ENCODE measurements at places on chromosomes 5 and 9.

- no peak for DNase-seq
Observed at GRCh38 chr9:132638240-132638639, 31.5 kb downstream of the DDX31 start.

GRCh38 chr5:114412510-114413171 lies 50.8 kb downstream of the KCNN2 start:
- DNase-seq: peak; percentile 37

DNA sequence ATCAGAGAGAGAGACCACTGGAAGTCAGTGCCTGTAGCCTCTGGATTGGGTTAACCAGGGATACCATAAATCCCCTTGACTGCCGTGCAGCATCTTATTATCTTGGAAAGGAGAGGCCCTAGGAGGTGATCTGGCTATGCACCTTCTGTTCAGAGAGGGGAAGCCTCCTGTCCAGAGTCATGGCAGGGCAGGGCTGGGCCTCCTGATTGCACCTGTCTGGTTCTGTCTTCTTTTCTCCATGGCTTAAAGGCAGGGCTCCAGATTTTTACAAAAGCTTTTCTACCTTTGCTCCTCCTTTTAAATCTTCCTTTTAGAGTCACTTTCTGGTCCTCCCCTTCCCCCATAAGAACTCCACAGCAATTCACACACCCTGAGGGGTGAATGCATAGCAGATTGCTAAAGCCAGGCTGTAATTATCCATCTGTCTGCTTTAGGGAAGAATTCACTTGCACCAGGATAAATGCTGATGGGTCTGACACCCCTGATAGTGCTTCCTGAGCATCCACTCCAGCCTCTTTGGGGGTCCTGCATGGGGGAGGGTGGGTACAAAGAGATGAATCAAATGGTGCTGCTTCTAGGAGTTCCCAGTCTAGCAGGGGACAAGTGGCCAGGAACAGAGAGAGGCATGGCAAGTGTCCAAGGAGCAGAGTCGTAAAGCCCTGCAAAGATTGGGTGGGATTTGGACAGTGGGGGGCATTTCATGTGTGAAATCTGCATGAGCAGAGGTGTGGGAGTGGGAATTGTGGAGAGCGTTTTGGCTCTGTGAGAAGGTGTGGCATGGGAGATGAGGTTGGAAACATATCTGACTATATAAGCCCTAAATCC lies 141.3 kb upstream of the ALDH1B1 start:
- no peak for DNase-seq

- no peak for DNase-seq
Observed at GRCh38 chr5:96388176-96388575, 44.9 kb downstream of the PCSK1 start.

GRCh38 chr5:27458287-27458686 lies 419.9 kb upstream of the CDH9 start:
- DNase-seq: no peak

DNA sequence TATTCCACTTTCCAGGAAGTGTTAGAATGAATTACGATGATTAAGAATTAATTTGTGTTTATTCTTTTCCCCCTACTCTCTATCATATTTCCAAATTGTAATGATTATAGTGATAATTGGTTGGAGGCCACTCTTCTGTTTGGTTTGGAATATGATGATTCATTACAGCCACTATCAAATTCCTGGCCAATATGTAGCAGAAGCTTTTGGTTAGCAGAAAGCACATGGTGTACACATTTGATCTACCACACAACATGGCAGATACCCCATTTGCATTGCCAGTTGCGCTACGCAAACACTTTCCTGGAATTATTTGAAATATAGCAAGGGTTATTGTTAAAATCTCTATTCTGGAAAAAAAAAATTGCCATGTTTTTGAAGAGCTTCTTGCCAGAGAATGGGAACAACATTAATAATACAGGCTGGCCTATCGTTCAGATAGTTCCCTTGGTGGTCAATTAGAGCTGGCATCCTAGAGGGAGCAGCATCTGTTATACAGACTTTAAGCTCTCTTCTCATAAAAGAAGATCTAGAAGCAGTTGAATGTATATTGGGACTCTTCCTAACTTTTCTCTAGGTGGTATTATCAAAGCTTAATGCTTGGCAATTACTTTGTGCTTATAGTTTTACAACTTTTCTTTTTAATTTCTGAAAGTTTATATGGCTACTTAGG lies 455.0 kb upstream of the ACTBL2 start:
- no peak for DNase-seq

GRCh38 chr5:35023391-35024178 lies 24.2 kb downstream of the AGXT2 start:
- no peak for DNase-seq

DNA sequence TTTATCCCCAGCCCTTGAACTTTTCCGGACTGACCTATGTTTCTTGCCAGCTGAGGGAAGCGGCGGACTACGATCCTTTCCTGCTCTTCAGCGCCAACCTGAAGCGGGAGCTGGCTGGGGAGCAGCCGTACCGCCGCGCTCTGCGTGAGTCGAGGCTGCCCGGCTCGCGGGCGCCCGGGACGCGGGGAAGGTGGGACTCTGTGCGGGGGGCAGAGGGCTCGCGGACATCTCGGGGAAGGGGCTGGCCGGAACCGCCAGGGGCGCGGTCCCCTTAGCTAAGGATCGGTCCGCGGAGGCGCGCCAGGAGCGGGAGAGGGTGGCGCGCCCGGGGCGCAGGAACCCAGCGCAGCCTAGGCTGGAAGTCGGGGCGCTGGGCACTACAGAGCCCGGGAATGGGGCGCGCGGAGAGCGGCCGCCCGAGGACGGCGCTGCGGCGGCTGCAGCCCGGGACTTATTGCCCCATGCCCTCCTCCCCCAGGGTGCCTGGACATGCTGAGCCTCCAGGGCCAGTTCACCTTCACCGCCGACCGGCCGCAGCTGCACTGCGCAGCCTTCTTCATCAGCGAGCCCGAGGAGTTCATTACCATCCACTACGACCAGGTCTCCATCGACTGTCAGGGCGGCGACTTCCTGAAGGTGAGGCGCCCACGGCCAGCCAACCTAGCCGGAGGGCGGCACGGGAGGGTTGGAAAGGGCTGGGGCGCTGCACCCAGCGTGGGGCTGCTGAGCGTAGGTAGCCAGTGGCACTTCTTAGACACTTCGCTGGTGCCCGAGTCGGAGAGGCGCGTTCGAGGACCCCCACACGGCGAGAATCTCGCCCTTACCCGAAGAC lies 922 bp downstream of the CRHBP start:
- DNase-seq: no peak

DNA sequence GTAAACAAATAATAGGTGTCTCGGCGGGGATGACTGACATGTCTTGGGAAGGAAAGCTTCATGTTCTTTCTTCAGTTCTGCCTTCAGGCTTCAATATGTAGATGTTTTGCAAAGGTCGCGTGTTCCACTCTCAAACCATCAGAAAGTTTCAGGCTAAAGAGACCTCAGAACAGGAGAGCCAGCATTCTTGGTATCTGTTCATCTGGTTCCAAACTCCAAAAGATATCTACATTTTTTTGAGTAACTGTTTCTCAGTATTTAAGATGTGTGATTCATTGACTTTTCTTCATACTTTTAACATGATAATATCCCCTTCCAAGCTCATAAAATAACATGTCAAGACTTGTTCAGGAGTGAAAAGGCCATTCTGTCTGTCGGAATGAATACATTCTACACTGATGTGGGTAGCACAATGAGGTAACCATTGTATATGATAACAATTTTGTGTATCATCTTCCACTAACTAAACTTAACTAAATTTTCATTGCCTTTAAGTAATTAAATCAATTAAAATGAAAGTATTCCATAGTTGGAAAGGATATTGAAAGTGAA lies 183.6 kb downstream of the CFAP90 start:
- DNase-seq: no peak

Data from GM06990 (cell line).